ENCODE measurements at places on chromosomes 5 and 9. TPM values are rescaled to one million over a fixed set of nuclear protein-coding genes. Genes with fewer than 3 reads are reported as not detected.

The GHR gene
- total RNA-seq: not detected

The CCIN gene
- total RNA-seq: 0.32 TPM

The CARTPT gene
- not detected for total RNA-seq

DNA sequence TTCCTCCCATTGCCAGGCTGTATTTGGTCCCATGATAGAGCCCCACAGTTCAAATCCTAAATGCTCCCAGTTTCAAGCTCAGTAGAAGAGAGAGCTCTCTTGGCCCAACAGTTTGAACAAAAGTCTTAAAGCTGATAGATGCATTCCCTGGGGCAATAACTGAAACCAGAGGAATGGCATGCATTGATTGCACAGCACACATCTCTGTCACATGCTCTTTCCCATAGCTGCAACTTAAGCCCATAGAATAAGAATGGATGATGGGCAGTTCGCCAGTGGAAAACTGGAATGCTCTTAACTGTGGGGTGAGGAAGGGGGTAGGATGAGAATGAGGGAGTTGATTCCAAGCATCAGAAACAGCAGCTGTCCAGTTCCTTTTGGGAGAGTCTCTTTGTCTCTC, 1942.4 kb upstream of the WWC1 start:
- no peak overlapping the region for H3K27ac ChIP-seq
- H3K27me3 ChIP-seq: no peaks in the 10 kb centered on the region
- no peaks in the 10 kb centered on the region for H3K36me3 ChIP-seq
- DNase-seq: no peak

- no peak overlapping the region for H3K27ac ChIP-seq
- H3K36me3 ChIP-seq: no peaks in the 10 kb centered on the region
- H3K4me3 ChIP-seq: no peak overlapping the region
- DNase-seq: no peak
Observed at GRCh38 chr9:87950765-87951488, 23.4 kb downstream of the CDK20 start.

The SLCO4C1 gene
- total RNA-seq: 0.76 TPM

DNA sequence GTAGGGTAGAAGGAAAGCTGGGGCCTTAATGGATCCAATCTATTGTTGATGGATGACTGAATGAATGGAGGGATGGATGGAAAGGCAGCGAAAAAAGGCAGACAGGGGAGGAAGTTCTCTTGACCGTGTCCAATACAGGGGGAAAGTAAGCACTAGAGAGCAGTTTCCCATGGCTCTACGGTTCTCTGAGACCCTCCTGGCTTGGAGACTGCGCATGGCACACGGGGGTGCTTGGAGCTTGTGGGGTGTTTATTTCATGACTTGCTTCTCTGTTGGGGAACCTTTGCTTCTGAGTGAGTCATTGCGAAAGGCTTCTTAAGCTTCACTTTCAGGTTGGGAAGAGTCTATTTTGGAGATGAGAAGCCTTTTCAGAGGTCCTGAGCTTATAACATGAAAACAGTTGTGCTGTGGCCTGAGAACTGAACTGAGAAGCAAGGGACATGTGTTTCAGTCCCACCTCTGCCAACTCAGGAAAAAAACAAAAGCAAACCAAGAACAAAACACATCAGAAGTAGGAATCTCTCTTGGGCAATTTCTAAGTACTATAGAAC, 12.8 kb upstream of the TEX48 start:
- DNase-seq: no peak
- peak overlapping the region; percentile 2 for H3K4me3 ChIP-seq
- H3K27ac ChIP-seq: peak overlapping the region; percentile 83
- H3K27me3 ChIP-seq: no peaks in the 10 kb centered on the region
- peaks cover 95% of the 10 kb centered on the region for H3K4me1 ChIP-seq
- peaks cover 45% of the 10 kb centered on the region for H3K36me3 ChIP-seq

DNA sequence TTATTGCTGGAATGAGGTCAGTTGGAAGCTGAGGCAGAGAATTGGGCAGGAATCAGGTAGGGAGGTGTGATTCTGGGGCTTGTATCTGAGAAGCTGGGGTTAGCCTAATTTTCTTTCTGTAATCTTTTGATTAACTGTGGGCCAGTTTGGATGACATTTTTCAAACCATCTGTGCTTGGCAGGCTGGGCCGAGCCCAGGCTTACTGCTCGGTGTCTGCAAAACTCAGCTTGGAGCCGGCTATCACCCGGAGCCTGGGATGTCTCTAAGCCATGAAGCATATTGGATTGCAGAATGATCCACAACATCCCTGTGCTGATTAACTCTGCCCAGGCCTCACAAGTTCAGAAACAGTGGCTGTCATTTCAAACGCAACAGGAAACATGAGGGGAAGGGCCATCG, 26.5 kb downstream of the KCNMB1 start:
- no peak overlapping the region for H3K27ac ChIP-seq
- no peaks in the 10 kb centered on the region for H3K4me1 ChIP-seq
- H3K27me3 ChIP-seq: peaks cover 3% of the 10 kb centered on the region
- H3K4me3 ChIP-seq: no peak overlapping the region
- DNase-seq: no peak

DNA sequence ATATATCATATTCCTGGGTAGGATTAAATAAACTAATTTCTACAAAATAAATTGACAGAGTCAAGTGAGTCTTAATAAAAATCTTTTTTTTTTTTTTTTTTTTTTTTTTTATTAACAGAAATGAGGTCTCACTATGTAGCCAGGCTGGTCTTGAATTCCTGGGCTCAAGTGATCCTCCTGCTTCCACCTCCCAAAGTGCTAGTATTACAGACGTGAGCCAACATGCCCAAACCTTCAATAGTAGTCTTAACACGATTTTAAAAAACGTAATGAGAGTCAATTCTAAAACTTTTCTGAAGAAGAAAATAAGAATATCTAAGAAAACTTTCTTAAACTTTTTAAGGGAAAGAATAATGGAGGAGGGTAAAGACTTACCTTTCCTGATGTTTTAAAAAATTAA, 84.2 kb downstream of the YIPF5 start:
- no peak overlapping the region for H3K4me3 ChIP-seq
- DNase-seq: no peak

GRCh38 chr5:130023604-130024003, 119.3 kb downstream of the CHSY3 start:
- H3K27ac ChIP-seq: no peak overlapping the region
- H3K27me3 ChIP-seq: no peaks in the 10 kb centered on the region
- H3K4me1 ChIP-seq: no peaks in the 10 kb centered on the region
- DNase-seq: no peak
- no peaks in the 10 kb centered on the region for H3K36me3 ChIP-seq

The C9 gene
- total RNA-seq: not detected

- H3K27me3 ChIP-seq: no peaks in the 10 kb centered on the region
- H3K27ac ChIP-seq: no peak overlapping the region
- H3K4me1 ChIP-seq: peaks cover 17% of the 10 kb centered on the region
- H3K4me3 ChIP-seq: no peak overlapping the region
Observed at GRCh38 chr5:6752782-6753181, 39.5 kb downstream of the TENT4A start.

The PCDHB4 gene
- not detected for total RNA-seq

The MYO10 gene
- not detected for total RNA-seq

- no peaks in the 10 kb centered on the region for H3K36me3 ChIP-seq
- no peaks in the 10 kb centered on the region for H3K4me1 ChIP-seq
- no peak for DNase-seq
- H3K27me3 ChIP-seq: no peaks in the 10 kb centered on the region
Observed at GRCh38 chr5:90855296-90856010, 296.9 kb downstream of the ADGRV1 start.

- no peak for DNase-seq
- no peak overlapping the region for H3K27ac ChIP-seq
- peaks cover 3% of the 10 kb centered on the region for H3K4me1 ChIP-seq
- H3K27me3 ChIP-seq: peaks cover 4% of the 10 kb centered on the region
Observed at GRCh38 chr5:133734916-133735315, 122.6 kb upstream of the FSTL4 start.

- no peak overlapping the region for H3K4me3 ChIP-seq
- peaks cover 2% of the 10 kb centered on the region for H3K27me3 ChIP-seq
- no peak overlapping the region for H3K27ac ChIP-seq
- H3K4me1 ChIP-seq: peaks cover 7% of the 10 kb centered on the region
- no peaks in the 10 kb centered on the region for H3K36me3 ChIP-seq
- no peak for DNase-seq
Observed at GRCh38 chr5:143594902-143595818, 191.7 kb upstream of the NR3C1 start.

GRCh38 chr5:78758169-78758839, 109.7 kb upstream of the LHFPL2 start:
- no peaks in the 10 kb centered on the region for H3K36me3 ChIP-seq
- H3K27me3 ChIP-seq: no peaks in the 10 kb centered on the region
- no peak overlapping the region for H3K4me3 ChIP-seq
- no peak overlapping the region for H3K27ac ChIP-seq
- peaks cover 13% of the 10 kb centered on the region for H3K4me1 ChIP-seq

The PDGFRB gene
- total RNA-seq: 49.0 TPM

- no peak overlapping the region for H3K27ac ChIP-seq
- H3K4me1 ChIP-seq: peaks cover 17% of the 10 kb centered on the region
- peaks cover 42% of the 10 kb centered on the region for H3K27me3 ChIP-seq
- DNase-seq: no peak
- H3K36me3 ChIP-seq: no peaks in the 10 kb centered on the region
Observed at GRCh38 chr9:21119093-21119770, 22.4 kb downstream of the IFNW1 start.
